ENCODE measurements at places on chromosomes 3 and 15. TPM values are rescaled to one million over a fixed set of nuclear protein-coding genes. Genes with fewer than 3 reads are reported as not detected.

- DNase-seq, result no peak
Observed at GRCh38 chr3:188049606-188050530, 104.1 kb upstream of the LPP start.

- no peak for DNase-seq
Observed at GRCh38 chr3:161067335-161067734, 37.8 kb downstream of the B3GALNT1 start.

GRCh38 chr3:58009749-58010535 lies 1.7 kb downstream of the FLNB start:
- no peak for DNase-seq

GRCh38 chr3:139230391-139230790 lies 113.4 kb upstream of the MRPS22 start:
- DNase-seq, result no peak

DNA sequence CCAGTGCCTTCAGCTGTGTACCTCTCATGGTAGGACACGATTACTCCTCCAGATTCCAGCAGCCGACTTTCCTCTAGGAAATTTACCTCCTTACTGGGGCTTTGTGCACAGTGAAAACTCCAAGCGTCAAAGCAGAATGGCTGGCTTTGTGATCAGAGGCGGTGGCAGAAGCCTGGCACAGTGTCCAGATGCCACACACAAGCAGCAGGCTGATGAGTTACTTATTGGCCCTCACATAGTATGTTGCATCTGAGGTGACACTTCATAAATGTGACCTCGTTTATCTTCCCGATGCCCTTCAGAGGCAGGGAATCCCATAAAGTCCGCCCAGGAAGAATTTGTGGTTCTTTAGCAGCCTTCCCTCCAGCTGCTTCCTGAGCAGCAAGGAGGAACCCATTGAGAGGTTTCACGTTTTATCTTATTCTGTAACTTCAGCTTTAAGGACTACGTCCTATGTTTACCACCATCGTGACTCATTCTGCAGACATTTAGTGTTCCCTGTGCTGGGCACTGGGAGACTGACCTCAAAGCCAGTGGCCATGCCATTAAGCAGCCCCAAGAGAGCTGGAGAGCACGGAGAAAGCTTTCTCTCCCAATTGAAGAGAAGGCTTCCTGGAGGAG lies 107.1 kb upstream of the C15orf61 start:
- no peak for DNase-seq

GRCh38 chr3:101878589-101878988 lies 29.3 kb downstream of the NFKBIZ start:
- no peak for DNase-seq

GRCh38 chr15:74564182-74564581 lies 23.2 kb downstream of the ARID3B start:
- no peak for DNase-seq

The SLC33A1 gene
- polyA plus RNA-seq, result 44.5 TPM

Measured in right renal cortex interstitium (tissue), 3 donors.